HFF-Myc (cell line): ENCODE measurements at places on chromosomes 13 and 19.

GRCh38 chr13:101211261-101211660 is 205.0 kb downstream of the NALCN start:
- no peak for DNase-seq

DNA sequence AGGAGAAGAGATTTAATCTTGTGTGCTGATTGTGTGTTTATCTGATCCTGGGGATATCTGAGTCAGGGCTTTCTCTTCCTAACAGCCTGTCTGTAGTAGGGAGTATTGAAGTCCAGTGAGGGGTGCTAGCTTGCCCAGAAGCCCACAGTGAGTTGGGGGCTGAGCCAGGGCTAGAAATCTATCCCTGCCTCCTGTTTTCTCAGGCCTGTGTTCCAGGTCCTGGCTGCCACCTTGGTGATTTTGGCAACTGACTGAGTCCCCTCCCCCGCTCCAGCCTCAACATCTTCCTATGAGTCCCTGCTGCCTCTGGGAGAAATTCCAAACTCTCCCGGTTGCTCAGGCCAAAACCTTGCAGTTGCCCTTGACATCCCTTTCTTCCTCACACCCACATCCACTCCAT is 7.7 kb upstream of the NOVA2 start:
- DNase-seq: no peak

DNA sequence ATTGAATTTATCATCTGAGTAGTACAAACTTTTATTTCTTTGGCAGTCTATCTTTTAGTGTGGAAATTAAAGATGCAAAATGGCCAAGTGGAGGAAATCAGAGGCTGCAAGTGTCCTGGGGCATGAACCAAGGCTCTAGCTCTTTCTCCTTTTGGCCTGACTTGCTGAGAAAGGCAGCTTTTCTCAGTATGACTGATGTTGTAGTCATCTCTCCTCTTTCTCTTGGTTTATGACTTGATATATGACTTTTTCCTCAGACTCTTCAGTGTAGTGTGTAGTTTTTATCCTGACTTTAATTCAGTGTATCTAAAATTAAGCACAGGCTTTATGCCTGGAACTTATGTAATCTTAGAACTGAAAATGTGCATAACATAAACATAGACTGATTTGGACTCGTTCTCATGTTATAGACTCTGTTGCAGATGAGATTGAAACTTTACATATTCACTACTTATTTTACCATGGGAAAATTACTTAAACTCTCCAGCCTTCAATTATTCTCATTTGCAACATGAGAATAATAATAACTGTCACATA is 65.7 kb downstream of the SLITRK5 start:
- no peak for DNase-seq

DNA sequence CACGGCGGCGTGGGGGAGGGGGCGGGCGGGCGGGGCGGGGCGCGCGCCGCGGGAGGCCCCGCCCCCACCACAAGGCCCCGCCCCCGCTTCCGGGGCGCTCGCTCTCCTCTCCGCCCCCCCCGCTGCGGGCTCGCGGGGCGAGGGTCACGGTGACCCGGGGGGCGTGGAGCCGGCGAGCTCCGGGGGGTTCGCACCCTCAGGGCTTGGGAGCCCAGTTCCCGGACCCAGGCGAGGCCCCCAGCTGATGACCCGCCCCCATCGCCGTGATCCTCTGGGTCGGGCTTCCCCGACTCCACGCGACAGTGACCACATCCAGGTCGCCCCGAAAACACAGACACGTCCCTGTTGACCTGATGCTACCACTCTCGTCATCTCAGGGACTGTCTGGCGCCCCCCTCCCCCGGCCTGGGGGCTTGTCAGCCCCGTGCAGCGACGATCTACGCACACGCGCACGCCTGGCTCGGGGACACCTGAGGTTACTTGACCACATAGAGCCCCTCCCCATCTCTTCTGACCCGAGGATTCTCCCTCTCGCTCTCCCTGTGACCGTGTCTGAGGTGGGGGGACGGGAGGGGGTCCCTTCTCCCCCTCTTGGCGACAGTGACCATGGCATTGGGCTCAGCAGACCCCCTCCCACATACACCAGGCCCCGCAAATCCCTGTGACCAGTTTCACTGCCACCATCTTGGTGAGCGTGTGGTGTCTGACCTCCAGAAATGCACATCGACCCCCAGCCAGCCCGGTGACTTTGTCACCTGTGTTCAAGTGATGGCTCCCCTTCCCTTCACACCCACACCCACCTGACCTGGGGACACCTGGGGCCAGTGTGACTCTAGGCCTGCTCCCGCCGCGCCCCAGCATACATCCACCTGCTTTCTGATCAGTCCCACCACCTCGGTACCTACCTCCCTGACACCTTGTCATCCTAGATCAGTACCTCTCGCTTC is 670 bp downstream of the MAP2K7 start:
- no peak for DNase-seq
